ENCODE measurements at places on chromosomes 3 and 15.

GRCh38 chr15:70033529-70034140, 64.1 kb downstream of the TLE3 start:
- no peak for DNase-seq

DNA sequence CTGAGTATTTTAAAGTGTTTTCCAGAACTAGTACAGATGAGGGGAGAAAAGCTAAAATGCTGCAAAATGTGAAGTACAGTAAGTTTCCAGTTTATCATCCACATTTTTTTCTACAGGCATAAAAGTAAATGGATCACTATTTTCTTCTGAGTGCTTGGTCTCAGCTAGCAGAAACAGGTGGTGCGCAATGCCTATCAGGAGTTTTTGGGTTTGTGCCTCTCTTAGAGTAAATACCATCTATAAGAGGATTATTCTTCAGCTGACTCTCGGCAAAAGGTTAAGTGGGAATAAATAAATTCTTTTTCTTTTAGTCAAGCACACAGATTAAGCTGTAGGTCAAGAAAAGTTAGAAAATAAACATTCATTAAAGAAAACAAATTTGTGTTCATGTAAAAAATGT, 1027.7 kb downstream of the PLOD2 start:
- DNase-seq: no peak

- DNase-seq: no peak
These were observed 507.9 kb upstream of the TPRG1 start for GRCh38 chr3:188663839-188664238.

DNA sequence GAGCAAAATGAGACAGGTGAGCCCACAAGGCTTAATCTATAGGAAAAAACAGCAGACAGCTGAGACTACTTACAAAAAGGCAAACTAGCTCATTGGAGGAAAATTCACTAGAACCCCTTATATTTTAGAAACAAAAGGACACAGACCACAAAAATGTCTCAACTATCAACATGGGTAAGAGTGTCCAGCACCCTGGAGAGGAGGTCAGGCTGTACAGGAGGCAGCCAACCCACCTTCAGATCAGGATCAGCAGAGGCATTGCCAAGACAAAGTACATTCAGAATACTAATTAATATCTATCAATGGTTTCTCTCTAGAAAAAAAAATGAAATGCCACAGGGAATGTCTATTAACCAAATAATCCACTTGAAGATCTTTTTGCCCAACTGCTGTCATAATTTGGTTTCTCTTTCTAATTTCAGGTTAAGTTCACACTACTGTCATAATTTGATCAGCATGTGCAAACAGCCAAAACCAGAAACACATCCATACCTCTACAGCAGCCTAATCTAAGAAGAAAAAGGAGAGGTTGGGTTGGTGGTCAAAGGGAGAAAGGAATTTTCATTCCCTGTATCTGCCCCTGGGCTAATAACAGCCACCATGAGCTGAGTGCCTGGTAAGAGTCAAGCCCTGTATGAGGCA, 26.0 kb upstream of the THBS1 start:
- DNase-seq: no peak

DNA sequence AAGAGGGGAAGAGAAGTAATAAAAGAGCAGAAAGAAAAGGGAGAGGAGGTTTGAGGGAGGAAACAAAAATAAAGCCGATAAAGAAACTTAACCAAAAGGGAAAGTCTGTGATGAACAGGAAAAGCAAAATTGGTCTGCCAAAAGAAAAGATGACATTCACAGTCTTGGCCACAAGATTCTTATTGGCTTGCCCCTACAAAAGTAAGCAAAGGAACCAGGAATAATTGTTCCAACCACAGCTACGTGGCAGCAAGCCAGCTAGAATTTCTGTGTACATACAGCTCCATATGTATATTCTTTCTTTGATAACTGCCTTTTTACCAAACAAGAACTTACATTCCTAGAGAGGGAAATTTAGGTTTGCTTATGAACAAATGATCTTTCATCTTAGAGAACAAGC, 79.6 kb downstream of the MLH1 start:
- DNase-seq: no peak

DNA sequence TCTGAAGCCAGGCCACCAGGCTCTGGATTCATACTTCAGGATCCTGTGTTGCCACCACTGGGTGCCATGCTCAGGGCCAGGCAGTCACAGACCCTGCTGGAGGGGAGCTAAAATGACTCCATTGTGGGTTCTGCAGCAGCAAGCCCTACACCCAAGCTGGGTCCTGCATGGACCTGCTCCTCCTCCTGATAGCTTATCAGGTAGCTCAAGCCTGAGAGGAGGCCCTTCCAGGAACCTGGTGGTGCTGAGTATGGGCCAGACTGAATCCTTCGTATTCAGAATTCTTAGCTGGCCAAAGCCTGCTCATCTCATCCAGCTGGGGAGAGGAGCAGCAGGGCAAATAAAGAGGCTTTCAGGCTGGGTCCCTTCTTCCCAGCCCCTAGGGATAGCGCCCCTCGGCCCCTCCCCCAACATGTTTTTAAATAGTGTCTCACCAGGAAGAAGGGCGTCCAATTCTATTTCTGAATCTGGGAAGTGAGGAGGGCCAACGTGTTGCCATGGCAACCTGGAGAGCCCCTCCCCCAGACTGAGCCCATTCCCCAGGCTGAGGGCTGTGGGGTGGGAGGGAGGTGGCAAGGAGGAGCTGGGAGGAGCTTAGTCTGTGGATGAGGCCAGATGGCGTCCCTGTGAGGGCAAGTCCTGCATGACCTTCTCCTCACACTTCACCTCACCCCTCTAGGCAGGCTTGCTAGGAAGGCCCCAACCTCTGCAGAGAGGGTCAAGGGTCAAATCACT, 11.0 kb upstream of the CAMKV start:
- no peak for DNase-seq

DNA sequence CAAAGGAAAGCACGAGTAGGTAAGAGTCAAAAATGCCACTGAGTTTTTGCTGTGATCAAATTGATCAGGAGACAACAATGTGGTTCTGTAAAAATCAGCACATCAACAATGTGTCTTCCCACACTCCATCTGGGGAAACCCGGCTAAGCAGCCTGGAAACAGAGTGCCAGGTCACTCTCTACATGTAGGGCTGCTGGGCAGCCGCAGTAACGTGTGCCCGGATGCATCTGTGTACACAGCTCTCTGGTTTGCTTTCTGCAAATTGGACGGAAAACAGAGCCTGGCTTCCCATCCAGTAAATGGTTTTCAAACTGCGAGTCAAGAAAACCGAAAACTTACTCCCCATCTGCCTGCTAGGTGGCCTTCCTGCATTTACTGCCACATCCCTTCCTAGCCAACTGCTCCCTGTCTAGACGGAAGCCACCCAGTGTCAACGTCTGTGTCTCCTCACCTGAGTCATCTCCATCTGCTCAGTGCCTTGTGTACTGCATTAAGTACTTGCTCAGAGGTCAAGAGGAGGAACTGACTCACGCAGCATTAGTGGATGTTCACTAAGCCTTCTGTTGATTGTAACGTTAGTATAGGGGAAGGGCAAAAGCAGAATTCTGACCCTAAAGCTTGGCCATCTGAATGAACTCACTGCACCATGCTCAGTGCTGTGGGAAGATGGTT, 124.1 kb downstream of the TJP1 start:
- DNase-seq: no peak

DNA sequence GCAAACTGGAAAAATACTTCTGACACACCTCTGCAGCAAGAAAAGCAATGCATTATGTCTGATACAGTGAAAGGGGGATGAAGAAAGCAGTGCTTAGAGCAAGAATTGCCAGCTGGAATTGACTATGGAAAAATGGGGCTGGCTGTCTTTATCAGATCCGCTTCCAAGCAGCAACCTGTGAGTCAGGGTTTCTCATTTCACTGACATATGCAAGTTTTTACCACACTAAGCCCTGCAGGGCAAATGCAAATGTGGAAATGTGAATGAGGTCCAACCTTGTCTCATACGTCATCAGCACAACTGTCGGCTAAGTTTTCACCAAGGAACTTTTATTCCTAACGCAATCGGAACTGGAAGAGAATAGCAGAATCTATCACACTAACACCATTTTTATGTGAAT, 172.5 kb upstream of the GADL1 start:
- DNase-seq: no peak

DNA sequence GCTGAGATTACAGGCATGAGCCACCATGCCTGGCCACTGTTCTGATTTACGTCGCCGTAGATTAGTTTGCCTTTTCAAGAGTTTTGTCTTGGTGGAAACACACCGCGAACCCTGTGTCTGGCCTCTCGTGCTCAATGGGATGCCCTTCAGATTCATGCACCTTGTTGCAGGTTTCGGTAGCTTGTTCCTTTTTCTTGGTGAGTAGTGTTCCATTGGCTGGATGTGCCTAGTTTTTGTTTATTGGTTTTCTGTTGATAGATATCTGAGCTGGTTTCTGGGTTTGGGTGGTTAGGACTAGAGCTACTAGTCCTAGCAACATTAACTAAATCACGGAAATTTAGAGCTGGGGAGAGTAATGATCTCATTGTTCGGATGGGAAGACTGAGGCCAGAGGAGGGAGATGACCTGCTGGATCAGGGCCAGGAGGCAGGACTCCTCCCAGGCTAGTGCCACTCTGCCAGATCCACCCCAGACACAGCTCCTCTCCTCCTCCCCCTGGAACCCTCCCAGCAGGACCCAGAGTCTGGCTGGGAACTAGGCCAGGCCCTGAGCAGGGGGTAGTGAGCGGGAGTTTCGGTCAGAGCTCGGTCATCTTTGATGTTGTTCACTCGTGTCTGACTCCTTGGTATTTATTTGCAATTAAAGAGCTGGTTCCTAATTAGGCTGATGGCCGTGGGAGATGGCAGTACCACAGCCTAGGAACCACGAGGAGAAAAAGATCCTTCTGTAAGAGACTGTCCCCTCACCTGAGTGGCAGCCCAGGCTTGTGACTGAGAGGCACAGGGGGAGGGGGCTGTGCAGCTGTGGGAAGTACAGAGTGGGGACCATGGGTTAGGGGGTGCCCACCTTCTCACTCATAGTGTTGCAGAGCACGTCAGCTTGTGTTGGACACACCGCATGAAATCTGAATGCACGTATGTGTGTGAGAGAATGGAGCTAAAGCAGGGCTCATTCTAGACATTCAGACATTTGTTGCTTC, 73.4 kb downstream of the SMAD6 start:
- DNase-seq: no peak

- no peak for DNase-seq
These were observed 119.2 kb upstream of the RNF7 start for GRCh38 chr3:141618938-141619337.

GRCh38 chr3:157156837-157157635, 2.9 kb downstream of the CCNL1 start:
- no peak for DNase-seq

- no peak for DNase-seq
These were observed 131.8 kb upstream of the C2CD4B start for GRCh38 chr15:62296756-62297507.

GRCh38 chr15:37134699-37135131, 34.4 kb upstream of the MEIS2 start:
- DNase-seq: no peak

Measured in CD4-positive, alpha-beta T cell (primary cell).